ENCODE measurements at places on chromosomes 5 and 9. TPM values are rescaled to one million over a fixed set of nuclear protein-coding genes. Genes with fewer than 3 reads are reported as not detected.

The TAS2R1 gene
- total RNA-seq: not detected

The TLE1 gene
- 36.6 TPM for total RNA-seq

The FOXI1 gene
- total RNA-seq: 0.10 TPM

The OTULINL gene
- total RNA-seq: 7.5 TPM

The TMEM174 gene
- not detected for total RNA-seq

The PIP5KL1 gene
- total RNA-seq: 1.2 TPM
